ENCODE measurements at places on chromosomes 7 and 10.

GRCh38 chr10:62077330-62078015 lies 176.0 kb downstream of the ARID5B start:
- no peak for DNase-seq

DNA sequence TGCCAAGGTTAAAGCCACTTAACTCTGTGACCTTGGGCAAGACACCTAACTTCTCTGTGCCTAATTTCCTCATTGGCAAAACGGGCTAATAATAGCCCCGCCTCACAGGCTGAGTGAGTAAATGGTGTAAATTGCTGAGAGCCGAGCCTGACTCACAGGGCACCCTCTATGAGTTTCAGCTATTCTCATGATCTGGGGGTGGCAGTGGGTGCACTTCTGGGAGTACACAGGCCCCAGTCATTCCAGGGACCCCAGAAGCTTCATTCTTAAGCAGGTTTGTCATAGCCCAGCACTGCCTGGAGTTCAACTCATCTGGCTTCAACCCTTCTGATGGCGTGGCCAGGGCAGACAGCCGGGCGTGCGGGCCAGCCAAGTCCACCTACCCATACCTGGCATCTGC lies 137.2 kb downstream of the GRID1 start:
- DNase-seq: no peak

DNA sequence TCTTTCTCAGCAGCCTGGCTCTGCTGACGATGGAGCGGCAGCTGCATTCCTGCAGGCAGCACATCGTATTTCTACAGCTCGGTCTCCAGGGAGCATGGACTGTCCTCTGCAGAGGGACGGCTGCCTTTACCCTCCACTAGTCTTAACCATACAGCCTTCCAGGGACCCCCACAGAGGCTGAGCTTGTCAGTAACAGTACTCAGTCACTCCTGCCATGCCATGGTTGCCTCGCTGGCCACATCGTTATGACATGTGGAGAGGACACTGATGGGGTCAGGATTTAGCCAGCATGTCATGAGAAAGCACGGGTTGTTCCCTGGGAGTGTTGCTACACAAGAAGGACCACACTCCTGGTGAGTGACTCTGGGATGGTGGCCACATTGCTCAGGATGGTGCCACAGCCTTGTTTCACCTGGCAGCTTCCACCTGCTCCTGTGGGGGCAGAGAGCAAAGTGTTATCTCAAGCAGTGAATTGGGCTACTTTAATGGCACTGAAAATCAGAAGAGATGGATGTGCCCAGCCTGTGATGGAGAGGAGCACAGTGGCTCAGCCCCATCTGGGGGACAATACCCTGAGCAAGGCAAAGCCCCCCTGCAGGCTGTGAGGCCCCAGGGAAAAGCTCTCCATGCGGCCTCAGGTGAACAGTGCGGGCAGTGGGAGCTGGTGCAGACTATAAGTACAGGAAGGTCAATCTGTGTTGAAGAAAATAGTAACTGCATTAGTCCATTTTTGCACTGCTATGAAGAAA lies 443.9 kb downstream of the TCERG1L start:
- no peak for DNase-seq

DNA sequence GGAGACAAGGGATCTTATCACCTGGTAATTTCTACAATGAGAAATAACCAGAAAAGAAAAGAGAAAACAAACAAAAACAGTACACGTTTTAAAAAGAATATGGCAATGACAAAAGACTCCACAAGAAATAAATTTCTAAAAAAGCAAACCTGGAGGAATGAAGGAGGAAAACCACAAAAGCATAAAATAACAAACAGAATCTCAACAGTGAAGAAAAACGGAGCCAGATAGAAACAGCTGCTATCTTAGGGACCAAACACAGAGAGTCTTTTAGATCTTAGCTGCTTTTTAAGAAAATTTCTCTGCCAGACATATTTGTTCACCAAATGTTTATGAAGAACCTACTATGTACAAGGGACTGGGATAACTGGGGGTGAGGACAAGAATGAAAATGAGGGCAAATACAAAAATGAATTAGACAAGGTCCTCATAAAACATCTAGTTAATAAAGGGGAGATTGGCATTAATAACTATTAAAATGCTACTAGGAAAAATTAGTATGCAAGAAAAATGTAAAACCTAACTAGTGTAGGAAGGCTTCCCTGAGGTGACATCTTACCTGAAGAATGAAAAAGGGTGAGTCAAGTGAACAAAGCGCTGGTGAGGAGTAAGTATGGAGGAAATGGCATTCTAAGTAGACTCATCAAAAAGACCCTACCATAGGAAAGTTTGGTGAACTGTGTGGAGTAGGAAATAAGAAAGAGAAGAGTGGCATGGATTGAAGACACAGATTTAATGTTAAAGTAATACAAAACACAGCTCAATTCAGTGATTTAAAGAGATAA lies 34.3 kb downstream of the WASL start:
- no peak for DNase-seq

GRCh38 chr10:110821508-110821907 lies 50.2 kb upstream of the PDCD4 start:
- no peak for DNase-seq

DNA sequence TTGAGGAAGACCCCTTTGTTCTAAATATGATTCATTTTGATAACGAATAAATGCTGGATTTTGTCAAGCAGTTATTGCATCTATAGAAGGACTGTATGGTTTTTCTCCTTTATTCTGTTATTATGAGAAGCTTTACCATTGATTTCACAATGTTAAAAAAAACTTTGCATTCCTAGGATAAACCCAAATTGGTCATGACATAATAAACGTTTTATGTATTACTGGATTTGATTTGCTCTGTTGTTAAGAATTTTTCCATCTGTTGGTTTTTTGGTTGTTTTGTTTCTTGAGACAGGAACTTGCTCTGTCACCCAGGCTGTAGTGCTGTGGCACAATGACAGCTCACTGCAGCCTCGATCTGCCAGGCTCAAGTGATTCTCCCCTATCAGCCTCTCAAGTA lies 2.2 kb upstream of the DNA2 start:
- DNase-seq: no peak

DNA sequence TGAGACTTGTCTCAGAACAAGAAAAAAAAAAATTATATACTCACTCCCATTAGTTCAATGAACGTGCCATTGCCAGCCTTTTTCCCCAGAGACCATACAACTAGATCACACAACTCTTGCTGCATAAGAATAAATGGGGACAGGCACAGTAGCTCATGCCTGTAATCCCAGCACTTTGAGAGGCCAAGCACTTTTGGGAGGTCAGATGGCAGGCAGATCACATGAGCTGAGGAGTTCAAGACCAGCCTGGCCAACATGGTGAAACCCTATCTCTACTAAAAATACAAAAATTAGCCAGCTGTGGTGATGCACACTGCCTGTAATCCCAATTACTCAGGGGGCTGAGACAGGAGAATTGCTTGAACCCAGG lies 13.6 kb downstream of the PDLIM1 start:
- DNase-seq: no peak

DNA sequence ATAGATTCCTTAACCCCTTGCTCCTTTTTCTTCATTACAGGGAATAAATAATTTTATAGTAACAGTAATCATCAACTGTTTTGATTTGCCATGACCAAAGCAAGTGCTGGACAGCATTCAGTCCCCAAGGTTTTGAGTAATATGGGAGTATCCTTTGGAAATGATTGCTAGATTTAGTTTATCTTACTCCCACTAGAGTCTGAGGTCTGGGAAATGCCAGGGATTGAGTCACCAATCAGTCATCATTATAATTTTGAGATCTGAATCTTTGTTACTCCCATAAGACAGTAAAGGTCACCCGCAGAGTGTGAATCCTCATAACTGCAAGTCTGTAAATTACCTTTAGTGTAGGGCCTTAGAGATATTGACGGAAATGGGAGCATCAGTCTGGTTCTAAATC lies 133.7 kb upstream of the SEMA3E start:
- DNase-seq: no peak

- no peak for DNase-seq
These were observed 1.2 kb downstream of the PROSER2 start for GRCh38 chr10:11824376-11824775.

GRCh38 chr7:92158660-92159575 lies 20.0 kb downstream of the LRRD1 start:
- DNase-seq: no peak

DNA sequence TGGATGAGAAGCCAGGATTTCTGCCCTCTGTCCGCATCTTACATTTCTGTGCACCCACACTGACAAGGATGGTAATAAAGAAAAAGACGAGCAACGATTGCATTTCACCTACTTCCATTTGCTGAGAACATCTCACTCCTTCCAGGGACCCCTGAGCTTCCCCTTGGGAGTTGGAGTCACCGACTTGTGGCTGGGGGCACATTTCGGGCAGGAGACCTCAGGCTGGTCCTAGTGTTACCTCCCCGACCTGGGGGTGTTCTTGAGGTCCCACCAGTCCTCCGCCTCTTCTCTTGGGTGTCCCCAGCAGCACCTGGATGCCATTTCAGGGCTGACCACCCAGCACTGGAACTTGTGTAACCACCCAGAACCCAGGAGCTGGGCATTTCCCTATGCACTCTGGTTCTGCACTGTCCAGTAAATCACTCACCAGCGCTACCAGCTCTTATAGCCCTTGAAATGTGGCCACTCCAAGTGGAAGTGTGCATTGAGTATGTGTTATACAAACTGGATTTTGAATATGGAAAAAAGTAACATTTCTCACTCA lies 84.9 kb downstream of the LANCL2 start:
- DNase-seq: no peak

DNA sequence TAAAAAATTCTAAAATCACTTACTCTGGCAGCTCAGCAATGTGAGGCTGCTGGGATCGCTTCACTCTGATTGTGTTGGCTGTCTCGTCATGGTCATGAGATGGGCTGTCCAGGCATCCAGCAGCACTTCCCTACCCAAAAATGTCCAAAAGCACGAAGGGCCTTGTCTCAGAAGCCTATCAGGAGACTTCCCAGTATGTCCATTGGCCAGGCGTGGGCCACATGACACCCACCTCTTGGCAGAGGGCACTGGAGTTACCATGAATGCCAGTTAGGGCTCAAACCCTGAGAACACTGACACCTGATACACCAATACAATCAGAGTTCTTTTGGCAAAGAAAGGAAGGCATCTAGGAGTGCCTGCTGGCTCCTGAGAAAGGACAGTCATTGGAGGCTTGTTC lies 27.0 kb upstream of the GLI3 start:
- DNase-seq: no peak

- DNase-seq: no peak
These were observed 25.7 kb downstream of the GOLGA7B start for GRCh38 chr10:97875391-97875790.

DNA sequence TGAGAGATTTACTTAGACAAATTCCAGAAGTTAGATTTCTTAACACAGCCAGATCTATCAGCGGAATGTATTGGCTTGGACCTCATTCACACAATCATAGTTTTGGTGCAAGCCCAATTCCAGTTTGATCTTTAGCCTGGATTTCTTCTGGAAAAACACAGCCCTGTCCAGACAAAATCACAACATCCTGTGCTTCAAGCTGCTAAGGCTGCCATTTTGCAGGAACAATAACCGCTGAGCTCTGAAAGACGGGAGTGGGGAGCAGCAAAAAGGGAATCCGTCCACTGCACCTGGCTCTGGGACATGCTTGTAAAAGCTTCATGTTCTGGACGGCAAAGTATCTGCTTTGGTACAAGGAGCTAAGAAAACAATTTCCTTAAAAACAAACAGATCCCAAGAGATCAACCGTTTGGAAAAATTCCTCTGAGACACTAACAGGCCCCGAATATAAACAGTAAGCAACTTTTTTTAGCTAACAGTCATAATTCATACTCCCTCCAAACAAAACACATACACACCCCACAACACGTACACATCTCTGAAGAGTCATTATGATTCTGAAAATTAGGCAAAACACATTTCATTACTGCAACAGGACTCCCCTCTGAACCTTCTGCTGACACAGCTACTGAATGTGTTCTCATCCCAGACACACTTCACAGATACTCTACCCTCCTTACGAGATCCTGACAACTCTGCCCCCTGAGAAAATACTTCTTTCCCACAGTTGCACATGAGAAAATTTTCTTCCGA lies 32.4 kb downstream of the ITIH5 start:
- no peak for DNase-seq

GRCh38 chr10:67803588-67804394 lies 34.2 kb downstream of the DNAJC12 start:
- no peak for DNase-seq

DNA sequence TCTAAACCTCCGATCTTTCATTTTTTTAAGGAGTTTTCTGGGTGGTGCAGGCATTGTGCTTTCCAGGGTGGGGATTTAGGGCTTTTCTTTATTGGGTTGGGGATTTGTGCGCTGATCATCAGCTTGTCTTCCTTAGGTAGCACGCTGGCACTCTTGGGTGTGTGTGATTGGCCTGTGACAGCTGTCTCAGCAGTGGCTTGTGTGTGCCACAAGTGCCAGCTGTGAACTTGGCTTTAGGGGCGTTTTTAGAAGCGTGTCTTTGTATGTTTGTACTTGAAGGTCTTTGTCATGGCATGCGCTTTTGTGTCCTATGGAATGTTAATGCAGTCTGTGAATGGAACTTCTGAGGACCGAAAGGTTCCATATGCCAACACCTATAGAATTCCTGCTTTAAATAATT lies 788 bp downstream of the AKAP9 start:
- peak; percentile 20 for DNase-seq

- DNase-seq: no peak
These were observed 102.0 kb downstream of the GRK5 start for GRCh38 chr10:119309423-119309770.

DNA sequence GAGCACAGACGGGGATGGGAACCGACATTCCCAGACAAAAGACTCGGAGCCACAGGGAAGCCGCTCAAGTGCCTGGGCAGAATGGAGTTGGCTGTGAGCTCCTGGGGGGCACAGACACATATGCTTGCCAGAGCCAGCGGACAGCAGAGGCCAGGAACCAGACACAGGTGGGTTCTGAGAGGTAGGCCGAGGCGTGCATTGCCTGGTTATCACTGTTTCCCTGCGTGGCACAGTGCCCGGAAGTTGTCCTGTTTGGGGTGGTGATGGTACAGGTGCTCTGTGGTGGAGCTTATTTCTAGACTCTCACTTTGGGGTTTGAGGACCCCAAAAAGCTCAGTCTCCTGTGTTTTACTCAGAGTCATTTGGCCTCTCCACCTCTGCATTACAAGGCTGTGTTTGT lies 2.5 kb downstream of the PALD1 start:
- DNase-seq: no peak

DNA sequence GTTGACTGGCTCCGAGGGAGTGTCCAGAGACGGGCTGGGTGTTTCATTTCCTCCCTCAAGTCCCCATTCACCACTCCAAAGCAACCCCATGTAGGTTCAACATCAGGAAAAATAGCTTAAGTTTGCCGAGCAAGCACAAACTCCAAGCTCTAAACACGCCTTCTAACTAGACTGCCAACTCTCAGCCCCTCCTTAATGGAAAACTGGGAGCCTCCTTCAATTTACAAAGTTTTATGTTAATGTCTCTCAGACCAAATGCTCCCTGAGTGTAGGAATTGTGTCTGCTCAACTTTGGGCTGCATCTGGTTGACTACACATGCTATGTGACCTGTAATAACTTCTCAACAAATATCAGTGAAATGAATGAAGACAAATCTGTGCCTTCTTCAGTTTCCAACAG lies 87.5 kb downstream of the FAM204A start:
- no peak for DNase-seq

GRCh38 chr7:113715981-113716856 lies 202.6 kb downstream of the PPP1R3A start:
- DNase-seq: no peak
